ENCODE measurements at places on chromosomes 2 and 18. TPM values are rescaled to one million over a fixed set of nuclear protein-coding genes. Genes with fewer than 3 reads are reported as not detected.

TP53I3 gene
- 2.8 TPM for total RNA-seq

GRCh38 chr2:143475041-143475776 lies 346.0 kb downstream of the ARHGAP15 start:
- H3K27me3 ChIP-seq, result no peaks in the 10 kb centered on the region
- H3K4me1 ChIP-seq, result peaks cover 16% of the 10 kb centered on the region
- no peak for DNase-seq

GPR39 gene
- total RNA-seq, result 3.4 TPM

- no peaks in the 10 kb centered on the region for H3K27me3 ChIP-seq
- H3K27ac ChIP-seq, result no peak overlapping the region
- H3K4me3 ChIP-seq, result no peak overlapping the region
- DNase-seq, result no peak
- peaks cover 13% of the 10 kb centered on the region for H3K36me3 ChIP-seq
Observed at GRCh38 chr18:54205959-54206358, 18.5 kb downstream of the MBD2 start.

DNA sequence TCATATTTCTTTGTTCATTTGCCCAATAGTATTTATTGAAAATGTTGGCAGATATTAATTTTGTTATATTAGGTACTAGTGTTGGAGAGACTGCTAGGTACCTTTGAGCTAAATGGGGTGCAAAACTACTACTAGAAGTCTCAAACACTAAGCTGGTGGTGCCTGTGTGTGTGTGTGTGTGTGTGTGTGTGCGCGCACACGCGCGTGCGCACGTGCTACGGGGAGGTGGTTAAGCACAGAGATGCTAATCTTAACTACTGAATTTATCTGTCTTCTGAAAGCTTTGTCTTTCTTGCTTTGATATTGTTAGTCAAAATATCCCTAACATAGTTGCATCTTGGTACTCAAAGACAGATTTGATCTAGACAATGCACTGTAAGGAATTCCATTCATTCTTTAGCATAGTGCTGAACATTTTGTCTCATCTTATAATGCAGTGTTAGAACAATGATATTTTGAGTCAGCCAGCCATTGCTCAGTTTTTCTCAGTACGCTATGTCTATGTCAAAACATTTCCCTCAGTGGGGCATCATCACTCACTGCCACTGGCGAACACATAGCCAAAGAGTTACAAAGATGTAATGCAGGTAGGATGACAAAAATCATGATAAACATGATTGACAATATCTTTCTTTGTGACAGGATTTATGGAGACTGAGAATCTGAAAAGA lies 396.0 kb upstream of the RGPD4 start:
- H3K36me3 ChIP-seq, result no peaks in the 10 kb centered on the region
- H3K27me3 ChIP-seq, result no peaks in the 10 kb centered on the region
- DNase-seq, result no peak
- H3K27ac ChIP-seq, result no peak overlapping the region

Data from A673 (cell line).